ENCODE measurements at places on chromosomes 2 and 18.

DNA sequence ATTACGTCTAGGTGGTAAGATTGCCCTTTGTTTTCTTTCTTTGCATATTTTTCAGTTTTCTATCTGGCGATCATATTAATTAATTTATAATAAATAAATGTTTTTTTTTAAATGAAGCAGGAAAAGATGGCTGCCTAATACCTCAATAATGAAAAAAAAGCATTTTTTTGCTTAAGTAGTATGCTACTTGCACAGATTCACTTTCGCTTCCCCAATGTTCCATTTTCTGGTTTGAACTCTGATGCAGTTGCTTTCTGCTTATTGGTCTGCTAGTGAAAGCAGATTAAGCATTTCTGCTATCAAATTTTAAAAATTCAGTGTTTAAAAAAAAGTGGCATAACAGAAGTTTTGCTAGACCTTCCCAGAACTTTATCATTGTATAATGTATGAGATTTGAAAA lies 11.9 kb upstream of the TMEM182 start:
- no peak for DNase-seq

DNA sequence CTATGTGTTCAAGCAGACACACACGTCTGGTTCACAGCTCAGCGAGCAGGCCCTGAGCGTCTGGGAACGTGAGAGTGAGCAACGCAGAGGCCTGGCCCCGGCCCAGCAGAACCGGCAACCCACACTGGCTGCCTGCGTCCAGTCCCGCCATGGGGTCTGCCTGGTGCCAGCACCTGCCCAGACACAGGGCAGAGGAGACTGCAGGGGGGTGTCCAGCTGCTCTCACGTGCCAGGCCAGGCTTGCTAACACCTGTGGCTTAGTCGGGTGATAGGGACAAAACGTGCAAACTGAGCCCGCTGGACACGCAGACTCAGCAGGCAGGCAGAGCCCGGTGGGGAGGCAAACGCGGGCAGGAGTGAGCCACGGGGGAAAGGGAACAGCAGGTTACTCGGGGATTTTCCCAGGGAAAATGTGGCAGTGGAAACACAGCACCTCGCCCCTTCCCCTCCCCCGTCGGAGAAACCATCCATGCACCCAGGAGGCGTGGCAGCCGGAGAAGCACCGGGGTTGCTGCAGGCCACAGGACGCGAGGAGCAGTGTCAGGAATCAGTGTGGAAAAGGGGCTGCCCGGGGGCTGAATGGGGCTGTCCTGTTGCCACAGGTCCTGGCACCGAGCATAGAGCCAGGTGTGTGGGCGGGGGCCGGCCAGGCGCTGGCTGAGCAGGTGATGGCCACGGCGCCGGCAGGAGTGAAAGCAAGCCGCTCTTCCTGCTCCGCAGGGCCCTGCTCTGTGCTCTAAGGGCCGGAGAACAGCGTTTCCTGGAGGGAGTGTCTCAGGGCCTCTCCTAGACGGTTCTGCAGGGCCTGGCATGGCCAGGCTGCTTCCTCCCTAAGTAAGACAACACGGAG lies 154.7 kb downstream of the HDAC4 start:
- DNase-seq: no peak

- DNase-seq: no peak
Observed at GRCh38 chr2:38181806-38182491, 106.0 kb upstream of the CYP1B1 start.

DNA sequence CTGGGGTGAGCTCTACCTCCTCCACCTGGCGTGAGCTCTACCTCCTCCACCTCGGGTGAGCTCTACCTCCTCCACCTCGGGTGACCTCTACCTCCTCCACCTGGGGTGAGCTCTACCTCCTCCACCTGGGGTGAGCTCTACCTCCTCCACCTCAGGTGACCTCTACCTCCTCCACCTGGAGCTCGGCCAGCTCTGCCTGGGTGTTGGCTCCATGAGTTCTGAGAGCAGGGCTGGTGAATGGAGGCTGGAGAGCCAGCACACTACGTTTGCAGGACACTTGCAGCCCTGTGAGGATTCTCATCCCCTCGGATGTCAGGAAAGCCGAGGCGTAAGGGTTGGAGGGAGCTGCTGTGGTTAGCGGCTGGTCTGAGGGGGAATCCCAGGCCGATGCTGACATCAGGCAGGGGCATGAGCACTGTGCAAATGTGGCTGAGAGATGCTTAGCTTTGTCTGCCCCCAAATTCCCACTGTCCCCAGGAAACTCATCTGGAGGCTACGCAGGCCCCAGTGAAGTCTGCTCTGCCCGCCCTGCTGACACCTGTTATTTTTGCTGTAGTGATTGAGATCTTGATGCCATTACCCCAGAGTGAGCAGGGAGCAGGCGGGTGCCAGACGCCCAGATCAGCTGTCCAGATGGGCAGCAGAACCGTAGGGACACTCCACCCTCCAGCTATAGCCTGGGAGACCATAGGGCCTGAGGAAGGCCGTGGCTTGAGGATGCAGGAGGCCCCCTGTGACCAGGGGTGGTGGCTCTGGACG lies 3.3 kb downstream of the CROCC2 start:
- DNase-seq: no peak

GRCh38 chr2:33518929-33519328 lies 42.5 kb downstream of the RASGRP3 start:
- no peak for DNase-seq

DNA sequence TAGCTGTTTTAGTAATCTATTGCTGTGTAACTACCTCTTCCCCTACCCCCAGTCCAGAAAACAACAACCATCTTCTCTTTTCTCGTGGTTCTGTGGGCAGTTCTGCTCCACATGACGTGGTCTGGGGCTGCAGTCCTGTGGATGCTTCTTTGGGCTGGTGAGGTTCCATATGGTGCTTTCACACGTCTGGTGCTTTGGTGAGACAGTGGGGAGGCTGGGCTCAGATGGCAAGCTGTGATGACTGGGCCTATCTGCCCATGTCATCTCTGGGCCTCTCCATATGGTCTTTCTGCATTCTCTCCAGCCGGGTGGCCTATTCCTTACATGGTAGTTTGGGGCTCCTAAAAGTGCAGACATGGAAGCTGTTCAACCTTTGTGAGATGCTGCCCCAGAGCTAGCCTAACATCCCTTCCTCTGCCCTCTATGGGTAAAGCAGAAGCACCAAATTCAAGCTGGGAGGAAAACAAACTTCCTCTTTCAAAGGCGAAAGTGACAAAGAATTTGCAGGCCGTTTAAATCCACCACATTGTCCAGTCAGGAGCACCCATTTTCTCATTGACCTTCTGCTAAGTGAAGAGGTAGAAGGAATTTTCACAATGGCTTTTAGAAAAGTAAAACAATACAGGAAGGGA lies 68.3 kb upstream of the IL1R1 start:
- DNase-seq: no peak

DNA sequence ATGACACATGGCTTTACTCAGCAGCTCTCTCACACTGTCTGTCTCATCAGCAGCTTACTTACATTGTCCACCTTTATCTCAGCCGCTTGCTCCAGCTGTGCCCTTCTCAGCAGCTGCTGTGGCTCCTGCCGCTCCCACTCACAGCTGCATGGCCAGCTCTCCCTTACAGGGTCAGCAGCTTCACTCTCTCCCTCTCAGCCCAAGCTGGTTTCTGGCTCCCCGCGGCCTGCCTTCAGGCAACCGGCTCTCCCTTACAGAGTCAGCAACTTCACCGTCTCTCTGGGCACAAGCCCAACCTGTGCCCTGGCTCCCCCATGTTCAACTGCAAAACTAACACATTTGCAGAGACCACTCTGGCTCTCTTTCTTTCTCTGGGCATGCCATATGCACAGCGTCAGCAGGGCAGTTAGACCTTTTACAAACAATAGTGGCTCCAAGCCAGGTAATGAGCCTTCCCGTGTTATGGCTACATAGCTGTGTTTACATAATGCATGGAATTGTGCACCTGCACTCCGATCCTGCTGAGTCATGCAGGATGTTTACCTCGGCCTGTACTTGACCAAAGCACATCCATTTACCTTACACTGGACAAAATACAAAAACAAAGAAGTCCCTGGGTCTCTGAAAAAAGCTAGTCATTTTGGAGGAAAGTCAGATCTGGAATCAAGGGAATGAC lies 167.3 kb downstream of the DOK6 start:
- DNase-seq: no peak

DNA sequence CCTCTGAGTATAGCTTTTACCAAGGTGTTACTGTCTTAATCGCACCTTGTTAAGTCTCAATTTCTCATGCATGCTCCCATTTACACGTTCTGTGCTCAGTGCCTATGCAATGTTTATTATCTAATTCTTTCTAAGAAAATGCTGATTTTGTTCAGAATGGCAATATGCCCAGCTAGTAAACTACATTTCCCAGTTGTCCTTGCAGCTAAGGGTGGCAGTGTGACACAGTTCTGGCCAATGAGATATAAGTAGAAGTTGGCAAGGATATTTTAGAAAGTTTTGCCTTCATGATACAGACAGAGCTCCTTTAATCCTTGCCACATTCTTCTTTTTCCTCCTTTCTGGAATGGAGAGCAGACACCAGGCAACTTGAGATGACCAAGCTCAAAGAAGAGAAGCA lies 45.3 kb downstream of the POLE4 start:
- DNase-seq: no peak

GRCh38 chr18:10580215-10580614 lies 54.4 kb downstream of the NAPG start:
- no peak for DNase-seq

- no peak for DNase-seq
Observed at GRCh38 chr2:9199716-9200632, 6.6 kb upstream of the ASAP2 start.

DNA sequence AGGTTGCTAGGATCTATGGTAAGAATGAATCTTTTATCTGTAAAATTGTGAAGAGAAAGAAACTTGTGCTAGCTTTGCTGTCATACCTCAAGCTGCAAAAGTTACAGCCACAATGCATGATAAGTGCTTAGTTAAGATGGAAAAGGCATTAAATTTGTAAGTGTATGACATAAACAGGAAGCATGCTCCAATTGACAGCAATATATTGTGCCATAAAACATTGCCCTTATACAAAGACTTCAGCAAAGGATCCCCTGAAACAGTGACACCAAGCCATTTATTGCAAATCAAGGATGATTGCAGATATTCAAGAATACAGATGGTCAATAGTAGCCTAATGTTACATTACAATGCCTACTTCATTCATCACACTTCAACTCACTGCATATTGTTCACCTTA lies 283.1 kb downstream of the CPS1 start:
- DNase-seq: no peak

DNA sequence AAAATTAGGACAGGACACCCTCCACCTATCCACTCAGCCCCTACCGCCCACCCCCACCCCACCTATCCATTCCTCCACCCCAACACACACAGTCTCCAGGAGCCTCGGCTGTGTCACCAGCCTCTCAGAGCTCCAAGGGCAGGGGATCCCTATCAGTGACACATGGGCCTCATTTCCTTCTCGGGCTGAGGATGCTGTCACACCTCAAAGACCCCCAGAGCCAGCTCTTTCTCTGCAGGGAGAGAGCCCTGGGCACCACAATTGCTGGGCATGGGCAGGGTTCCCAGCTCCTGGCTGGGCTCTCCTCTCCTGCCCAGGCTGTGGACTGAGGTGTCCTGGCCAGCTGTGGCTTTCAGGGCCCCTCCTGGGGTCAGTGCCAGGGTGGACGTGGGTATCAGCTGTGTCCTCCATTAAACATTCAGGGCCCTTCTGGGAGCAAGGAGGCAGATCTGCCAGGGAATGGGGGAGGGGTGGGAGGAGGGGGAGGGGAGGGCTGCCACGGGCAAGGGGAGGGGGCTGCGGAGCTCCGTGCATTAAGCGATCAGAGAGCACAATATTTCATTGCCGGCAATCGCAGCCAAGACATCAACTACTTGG lies 14.3 kb upstream of the ECEL1 start:
- no peak for DNase-seq

Measured in stimulated activated CD8-positive, alpha-beta memory T cell treated with anti-CD3 and anti-CD28 coated beads, Interleukin-2, amount 100 ng/mL, for 1 hour (primary cell).